ENCODE measurements at places on chromosomes 11 and 22.
A peak's percentile ranks its signal among the peaks of the same experiment; 100 is the strongest.

- DNase-seq: no peak
These were observed 45.4 kb upstream of the AMOTL1 start for GRCh38 chr11:94722735-94723134.

GRCh38 chr22:44025171-44026065 lies 1.3 kb downstream of the PARVB start:
- DNase-seq: no peak

- DNase-seq: no peak
These were observed 1.1 kb upstream of the VSIG2 start for GRCh38 chr11:124753205-124753604.

DNA sequence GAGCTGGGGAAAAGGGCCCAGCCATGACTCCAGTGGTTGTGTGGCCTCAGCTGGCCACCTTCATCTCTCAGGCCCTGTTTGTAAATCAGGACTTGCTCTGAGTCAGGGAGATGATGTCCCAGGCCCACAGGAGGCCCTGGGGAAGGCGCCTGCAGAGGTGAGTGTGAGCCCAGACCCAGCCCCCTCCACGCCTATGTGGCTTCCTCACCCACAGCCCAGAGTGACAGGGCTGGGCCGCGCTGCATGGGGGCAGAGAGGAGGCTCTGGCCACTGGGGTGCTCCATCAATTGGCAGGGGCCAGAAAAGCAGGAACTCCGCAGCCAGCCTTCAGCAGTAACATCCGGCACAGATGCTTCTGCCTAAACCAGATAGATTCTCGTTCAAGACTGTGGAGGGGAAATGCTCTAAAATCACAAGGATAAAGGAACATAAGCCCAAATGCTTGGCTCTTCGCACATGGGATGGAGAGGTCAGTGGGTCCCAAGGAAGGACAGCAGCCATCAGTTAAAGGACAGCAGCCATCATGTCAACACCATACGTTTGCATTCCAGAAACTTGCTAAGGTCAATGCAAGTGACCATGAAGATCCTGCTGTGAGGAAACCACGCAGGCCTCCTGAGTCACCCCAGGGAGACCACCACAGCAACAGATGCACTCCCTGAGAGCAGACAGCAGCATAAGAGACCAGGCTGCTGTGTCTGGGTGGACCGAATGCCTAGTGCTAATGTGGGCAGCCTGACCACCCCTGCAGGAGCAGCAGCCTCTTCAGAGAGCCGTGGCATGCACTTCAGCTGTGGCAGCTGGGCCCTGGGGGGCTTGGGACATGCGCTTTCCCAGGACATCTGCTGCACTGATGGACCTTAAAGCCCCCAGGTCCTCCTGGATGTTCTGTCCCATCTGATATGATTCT lies 28.3 kb downstream of the OSBPL5 start:
- no peak for DNase-seq

- no peak for DNase-seq
These were observed 73.5 kb downstream of the COMMD9 start for GRCh38 chr11:36215693-36216060.

GRCh38 chr11:123056835-123057491 lies 5.0 kb downstream of the HSPA8 start:
- DNase-seq: no peak

DNA sequence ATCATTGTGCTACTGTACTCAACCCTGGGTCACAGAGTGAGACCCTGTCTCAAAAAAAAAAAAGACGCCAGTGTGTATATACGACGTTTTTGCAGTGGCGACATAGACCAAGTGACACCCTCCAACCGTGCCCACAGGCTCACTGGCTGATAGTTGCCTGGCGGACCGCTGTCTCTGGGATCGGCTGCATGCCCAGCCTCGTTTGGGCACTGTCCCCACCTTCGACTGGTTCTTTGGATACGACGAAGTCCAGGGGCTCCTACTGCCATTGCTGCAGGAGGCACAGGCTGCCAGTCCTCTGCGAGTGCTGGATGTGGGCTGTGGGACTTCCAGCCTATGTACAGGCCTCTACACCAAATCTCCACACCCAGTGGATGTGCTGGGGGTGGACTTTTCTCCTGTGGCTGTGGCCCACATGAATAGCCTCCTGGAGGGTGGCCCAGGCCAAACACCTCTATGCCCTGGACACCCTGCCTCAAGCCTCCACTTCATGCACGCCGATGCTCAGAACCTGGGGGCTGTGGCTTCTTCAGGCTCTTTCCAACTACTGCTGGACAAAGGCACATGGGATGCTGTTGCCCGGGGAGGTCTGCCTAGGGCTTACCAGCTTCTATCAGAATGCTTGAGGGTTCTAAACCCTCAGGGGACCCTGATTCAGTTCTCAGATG lies 1.3 kb downstream of the CSKMT start:
- DNase-seq: no peak

- DNase-seq: peak; percentile 27
These were observed 10.4 kb upstream of the SUN2 start for GRCh38 chr22:38766076-38766777.

- no peak for DNase-seq
These were observed 40.1 kb downstream of the DGCR2 start for GRCh38 chr22:19082101-19082500.

- DNase-seq: no peak
These were observed 68.5 kb downstream of the SHANK2 start for GRCh38 chr11:71183878-71184277.

GRCh38 chr22:47043835-47044721 lies 281.6 kb downstream of the TBC1D22A start:
- no peak for DNase-seq

DNA sequence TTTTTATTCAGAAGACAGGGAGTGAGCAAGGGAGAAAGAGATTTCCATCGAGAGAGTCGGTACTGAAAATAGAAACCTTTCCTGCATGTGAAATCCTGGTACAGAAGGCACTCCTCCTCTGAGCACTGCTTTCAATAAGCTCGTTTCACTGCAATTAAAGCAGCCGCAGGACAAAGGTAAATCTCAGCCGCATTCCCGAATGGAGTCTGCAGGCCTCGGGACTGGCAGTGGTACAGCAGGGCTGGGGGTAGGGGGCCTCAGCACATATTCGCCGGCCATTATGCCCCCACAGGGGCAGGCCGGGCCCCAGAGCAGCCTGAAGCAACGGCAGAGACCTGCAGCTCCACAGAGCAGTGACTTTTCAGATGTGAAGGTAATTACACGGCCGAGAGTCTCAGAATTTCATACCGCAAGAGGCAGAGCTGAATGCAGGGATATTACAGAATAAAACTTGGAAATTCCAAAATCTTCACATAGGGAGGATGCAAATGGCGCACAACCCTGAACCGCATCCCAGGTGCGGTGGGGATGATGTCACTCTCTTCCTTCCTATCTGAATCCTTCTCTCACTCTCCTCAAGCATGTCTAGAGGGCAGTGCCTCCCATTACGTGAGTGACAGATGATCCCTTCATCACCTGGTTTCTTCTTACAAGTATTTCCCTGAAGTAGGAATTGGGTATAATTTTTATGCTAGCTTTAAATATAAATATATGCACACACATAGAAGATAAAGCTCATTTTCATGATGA lies 622.1 kb downstream of the OPCML start:
- no peak for DNase-seq

DNA sequence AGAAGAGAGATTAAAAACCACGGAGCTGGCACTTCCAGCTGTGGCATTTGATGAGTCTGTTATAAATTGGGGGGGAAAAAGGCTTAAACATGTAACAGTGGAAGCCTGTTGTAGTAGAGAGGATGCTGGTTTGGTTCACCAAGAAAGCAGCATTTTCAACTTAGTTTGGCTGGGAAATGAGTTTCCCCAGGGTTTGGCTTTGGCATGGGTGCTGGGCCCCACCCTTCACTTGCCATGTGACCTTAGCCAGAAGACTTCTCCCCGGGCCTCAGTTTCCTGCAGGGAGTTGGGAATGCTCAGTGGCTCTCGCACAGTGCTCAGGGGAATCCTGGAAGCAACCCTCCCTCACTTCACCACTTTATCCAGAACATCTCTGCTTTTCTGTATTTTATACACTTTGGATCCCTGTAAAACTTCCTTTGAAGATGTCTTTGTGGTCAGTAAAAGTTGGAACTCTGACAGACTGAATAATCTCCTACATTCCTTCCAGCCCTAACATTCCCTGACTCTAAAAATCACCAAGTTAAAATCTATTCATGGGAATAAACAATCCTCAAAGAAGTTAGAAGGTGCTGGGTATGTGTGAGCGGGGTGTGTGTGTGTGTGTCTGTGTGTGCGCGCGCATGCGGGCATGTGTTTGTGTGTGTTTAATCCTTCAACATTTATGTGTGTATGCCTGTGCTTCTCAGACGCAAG lies 166.0 kb downstream of the TENM4 start:
- no peak for DNase-seq

DNA sequence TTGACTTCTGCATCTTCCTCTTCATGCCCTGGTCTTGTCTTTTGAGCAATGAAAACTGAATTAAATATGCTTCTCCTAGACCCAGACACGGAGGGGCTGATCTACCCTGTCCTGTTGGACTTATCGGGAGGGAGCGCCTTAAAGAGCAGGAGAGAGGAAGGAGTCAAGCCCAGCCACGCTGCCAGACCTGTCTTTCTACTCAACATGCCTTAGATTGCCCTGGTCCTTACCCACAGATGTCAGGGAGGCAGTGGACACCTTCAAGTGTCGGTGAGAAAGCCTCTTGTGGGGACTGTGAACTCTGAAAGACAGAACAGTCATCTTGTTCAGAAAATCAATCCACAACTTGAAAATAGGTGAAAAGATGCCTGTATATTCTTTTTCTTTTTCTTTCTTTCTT lies 61.8 kb downstream of the IRAG1 start:
- no peak for DNase-seq

DNA sequence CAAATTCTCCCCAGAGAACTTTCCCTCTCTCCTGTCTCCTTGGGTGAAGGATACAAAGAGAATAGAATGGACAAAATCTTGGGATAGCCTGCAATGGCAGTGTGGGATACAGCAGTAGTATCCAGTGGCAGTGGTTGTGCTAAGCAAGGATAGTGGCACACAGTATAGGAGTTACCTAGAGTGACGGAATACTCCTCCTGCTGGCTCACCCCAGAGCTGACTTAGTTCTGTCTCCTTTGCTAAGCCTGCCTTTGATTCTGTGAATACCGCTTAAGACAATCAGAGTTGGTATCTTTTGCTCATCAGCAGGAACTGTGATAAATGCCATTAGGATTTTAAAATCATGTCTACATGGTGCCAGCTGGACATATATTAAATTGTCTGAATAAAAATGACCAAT lies 404.3 kb downstream of the JRKL start:
- no peak for DNase-seq

DNA sequence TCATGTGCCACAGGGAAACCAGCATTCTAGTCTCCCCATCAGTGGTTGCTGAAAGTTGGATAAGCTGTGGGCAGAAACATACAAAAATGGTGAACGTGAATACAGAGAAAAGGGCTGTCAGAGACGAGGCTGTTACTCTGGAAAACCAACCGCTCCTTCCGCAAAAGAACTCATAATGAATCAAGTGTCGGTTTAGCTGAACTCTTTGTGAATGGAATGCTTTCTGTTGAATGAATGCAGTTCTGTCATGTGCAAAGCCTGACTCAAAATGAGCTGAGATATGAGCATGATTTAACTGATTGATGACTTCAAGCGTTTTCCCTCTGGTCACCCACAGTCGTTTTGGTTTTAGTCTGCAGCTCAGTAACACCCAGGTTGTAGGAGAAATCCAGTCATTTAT lies 298.3 kb downstream of the ETS1 start:
- no peak for DNase-seq

- no peak for DNase-seq
These were observed 97.2 kb upstream of the BLID start for GRCh38 chr11:122213171-122213570.

- no peak for DNase-seq
These were observed 88.7 kb upstream of the DRD2 start for GRCh38 chr11:113563766-113564526.

- DNase-seq: no peak
These were observed 4.8 kb downstream of the ARAP1 start for GRCh38 chr11:72747289-72747855.

GRCh38 chr11:125036933-125037332 lies 26.2 kb upstream of the SLC37A2 start:
- DNase-seq: no peak

DNA sequence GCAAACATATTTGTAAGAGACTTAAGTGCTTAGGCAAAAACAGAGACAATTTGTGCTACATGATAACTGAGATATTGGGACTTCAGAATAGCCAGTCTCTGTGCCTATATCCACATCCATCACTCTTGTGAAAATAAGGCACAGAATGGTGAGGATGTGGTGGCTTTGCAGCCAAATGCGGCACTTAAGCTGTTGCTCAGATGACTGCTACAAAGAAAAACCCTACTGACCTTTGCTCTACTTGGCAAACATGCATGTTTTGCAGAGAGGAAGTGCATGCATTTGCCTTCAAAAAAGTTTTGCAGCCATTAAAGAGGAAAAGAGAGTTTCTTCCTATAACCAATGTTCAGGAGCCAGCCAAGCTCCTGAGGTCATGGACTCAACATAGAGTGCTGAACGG lies 675.0 kb upstream of the KIRREL3 start:
- no peak for DNase-seq

GRCh38 chr11:24324211-24324610 lies 172.6 kb upstream of the LUZP2 start:
- no peak for DNase-seq
